Activated naive CD8-positive, alpha-beta T cell treated with anti-CD3 and anti-CD28 coated beads for 36 hours (primary cell): ENCODE measurements at places on chromosomes 16 and 17. TPM values are rescaled to one million over a fixed set of nuclear protein-coding genes. Genes with fewer than 3 reads are reported as not detected.

Gene NT5M
- total RNA-seq: 6.1 TPM

Gene PRCD
- 0.36 TPM for total RNA-seq

Gene USP43
- 0.39 TPM for total RNA-seq

Gene LRRC37A
- total RNA-seq: 1.7 TPM

Gene FOXL1
- total RNA-seq: not detected

Gene HAS3
- total RNA-seq: 0.74 TPM

Gene STX1B
- 1.6 TPM for total RNA-seq

Gene TMEM98
- total RNA-seq: not detected

Gene UNC45B
- total RNA-seq: 0.06 TPM

- DNase-seq: no peak
These were observed 1.6 kb upstream of the KRT34 start for GRCh38 chr17:41383690-41384089.

DNA sequence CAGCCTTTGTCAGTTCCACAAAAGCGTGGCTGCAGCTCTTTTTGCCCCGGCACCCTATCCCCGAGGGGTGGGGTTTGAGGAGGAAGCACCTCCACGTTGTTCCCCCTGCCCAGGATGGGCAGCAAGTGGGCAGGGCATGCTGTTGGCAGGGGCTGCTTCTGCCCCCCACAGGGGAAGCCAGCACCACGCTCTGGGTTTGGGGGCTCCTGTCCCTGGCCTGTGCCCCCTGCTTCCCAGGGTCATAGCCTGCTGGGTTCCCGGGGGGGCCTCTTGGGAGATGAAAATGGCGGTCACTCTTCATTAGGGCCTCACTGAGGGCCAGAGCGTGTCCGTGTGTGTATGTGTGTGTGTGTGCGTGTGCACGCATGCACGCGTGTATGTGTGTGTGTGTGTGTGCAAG is 22.8 kb downstream of the LASP1 start:
- DNase-seq: no peak

- DNase-seq: no peak
These were observed 20.3 kb downstream of the MSI2 start for GRCh38 chr17:57276621-57277020.

DNA sequence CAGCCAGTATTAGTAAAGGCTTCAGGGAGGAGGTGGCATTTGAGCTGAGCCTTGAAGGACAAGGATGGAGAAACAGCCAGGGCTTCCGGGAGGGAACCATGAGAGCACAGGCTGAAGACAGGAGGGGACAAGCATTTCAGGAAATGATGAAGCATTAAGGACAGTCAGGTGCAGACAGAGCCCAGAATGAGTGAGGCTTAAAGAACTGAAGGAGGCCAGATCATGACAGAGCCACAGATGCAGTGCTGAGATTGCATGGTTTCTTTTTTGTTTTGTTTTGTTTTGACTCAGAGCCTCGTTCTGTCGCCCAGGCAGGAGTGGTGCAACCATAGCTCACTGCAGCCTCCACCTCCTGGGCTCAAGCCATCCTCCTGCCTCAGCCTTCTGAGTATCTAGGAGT is 211.5 kb downstream of the SOX9 start:
- DNase-seq: no peak

- no peak for DNase-seq
These were observed 47.2 kb upstream of the KDM6B start for GRCh38 chr17:7786866-7787265.

DNA sequence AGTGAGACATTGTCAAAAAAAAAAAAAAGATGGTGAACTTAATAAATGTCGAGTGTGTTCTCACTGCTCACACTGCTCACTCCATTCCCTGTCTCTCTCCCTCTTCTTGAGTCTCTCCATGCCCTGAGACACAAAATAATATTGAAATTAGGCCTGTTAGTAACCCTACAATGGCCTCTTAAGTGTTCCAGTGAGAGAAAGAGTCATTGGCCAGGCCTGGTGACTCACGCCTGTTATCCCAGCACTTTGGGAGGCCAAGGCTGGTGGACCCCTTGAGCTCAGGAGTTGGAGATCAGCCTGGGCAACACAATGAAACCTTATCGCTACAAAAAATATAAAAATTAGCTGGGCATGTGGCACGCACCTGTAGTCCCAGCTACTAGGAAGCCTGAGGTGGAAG is 16.2 kb upstream of the CSF3 start:
- DNase-seq: no peak

DNA sequence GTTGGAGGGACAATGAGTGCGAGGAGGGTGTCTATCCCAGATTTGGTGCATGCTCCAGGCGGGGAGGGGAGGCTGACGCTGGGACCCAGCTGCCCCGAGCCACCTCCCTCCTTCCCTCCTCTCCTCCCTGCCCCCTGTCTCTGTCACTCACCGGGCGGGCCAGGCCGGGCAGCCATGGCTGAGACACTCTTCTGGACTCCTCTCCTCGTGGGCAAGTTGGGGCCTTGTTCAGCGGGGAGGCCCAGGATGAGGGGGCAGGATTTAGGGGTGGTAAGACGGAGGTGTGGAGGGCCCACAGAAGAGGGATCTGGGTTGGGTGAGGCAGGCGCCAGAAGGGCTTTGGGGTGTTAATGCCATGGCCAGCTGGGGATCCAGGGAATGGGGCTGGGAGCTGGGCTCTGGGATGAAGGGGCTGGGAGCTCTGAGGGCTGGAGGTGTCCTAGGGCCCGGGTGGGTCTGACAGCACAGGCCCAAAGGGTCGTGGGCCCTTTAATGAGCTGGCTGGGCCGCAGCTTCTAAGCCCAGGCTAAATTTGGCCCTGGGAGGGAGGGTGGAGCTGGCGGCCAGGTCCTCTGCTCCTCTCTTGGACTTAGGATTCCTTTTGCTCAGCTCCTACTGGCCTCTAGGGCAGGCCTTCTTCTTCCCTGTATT is at the start of gene SGCA:
Gene SGCA (plus strand): TSS at position 139 of the 651 bp plus-strand sequence. CDS start 36 bp downstream, at position 175.
- no peak for DNase-seq

DNA sequence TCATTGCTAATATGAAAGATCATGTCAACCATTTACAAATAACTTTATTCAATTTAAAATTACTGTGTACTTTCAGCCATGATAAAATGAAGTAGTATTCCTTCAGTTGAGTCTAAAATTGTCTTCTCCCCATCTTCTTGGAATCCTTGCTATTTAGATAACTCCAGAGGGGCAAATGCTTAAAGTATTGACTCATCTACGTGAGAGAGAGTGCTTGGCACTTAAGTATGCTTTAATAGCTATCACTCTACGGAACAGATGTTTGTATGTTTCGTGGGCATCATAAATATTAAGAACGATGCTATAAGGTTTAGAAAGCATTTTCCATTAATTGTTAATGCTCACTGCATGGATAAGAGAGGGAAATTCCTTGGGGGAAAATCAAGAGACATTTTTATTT is 69.3 kb upstream of the MED13 start:
- no peak for DNase-seq

DNA sequence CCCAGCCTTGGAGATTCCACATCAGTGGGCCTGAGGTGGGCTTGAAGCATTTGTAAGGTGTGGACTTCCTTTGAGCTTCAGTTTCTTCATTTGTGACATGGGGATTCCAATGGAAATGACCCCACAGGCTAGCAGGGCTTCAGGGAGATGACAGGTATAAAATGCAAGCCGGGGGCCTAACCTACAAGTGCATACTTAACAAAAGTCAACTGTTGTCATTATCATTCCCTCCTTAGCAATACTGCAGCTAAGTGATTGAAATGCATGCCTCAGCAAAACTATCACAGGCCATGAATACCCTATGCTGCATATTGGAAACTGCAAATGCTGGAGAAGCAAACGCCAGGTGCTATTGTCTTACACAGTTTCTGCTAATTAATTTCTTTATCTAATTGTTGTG is 19.8 kb downstream of the CCL4 start:
- no peak for DNase-seq

- no peak for DNase-seq
These were observed 16.4 kb downstream of the ST3GAL2 start for GRCh38 chr16:70422543-70422942.

DNA sequence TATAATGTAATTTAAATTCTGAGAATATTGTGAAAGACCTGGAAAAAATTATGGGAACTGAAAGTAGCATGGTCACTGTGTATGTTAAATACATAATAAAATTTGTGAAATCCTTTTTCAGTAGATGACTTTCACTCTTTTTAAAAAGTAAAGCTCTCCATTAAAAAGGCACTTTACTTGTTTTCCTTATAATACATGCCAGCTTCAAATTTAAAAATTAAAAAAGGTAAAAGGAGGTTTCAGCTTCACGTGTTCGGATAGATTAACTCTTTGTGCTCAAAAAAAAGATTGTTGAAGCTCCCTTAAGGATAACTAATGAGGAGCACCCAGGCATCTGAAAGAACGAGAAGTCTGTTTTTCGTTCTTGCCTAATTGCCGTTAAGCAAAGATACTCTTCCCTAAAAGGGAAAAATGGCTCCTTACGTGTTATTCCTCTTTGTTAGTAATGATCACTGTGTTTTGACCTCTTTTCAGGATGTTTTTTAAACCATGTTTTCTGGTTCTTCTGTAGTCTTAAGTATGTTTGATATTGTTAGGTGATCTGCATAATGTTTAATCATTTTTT is 87.8 kb downstream of the TUBD1 start:
- DNase-seq: no peak

DNA sequence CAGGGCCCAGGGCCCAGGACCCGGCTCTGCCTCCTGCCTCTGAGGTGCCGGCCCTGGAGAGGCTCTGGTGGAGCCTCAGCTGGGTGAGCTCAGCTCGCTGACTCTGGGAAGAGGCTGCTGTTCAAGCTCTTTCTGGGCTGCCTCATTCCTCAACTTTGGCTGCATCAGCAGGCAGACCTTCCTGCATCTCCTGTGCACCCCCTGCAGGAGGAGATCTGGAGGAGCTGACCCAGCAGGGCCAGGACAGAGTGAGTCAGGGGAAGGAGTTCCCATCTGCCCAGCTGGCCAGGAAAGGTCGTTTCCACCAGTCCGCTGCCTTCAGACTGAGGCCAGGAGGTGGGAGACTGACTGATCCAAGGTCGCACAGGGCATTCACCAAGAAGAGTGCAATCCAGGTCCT is 10.7 kb downstream of the CRHR1 start:
- DNase-seq: no peak

- DNase-seq: no peak
These were observed 834 bp upstream of the STAT3 start for GRCh38 chr17:42389135-42389417.

DNA sequence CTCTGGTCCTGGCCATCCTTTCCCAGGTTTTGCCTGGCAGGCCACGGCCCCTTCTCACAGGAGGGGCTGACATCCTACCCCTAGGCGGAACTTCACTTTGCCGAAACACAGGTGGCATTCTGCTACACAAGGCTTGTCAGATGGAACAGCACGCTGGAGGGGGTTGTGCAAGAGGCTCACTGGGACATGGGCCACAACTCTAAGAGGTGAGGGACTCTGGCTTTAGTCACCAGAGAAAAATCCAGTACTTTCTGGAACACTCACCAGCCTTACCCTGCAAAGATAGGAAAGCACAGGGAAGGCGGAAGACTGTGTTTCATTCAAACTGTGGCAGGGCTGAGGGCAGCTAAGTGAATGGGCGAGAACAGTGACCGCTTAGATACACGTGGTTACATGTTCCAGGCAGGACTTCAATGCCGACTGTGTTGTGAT is 18.3 kb downstream of the CDC42EP4 start:
- no peak for DNase-seq

DNA sequence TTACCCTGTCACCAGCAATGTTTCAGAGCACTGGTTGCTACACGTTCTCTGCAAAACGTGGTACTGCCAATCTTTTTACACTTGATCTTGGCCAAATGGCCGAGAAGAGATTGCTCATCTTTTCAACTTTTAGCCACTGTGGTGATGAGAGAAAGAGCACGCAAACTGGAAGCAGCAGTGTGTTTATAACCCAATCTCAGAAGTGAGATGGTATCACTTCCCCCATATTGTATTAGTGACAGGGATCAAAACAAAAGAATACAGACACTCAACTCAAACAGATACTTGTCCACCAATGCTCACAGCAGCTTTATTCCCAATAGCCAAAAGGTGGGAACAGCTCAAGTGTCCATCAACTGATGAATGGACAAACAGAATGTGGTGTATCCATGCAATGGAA is 72.1 kb upstream of the FA2H start:
- DNase-seq: no peak

GRCh38 chr17:14051692-14052091 is 17.6 kb upstream of the COX10 start:
- DNase-seq: no peak

DNA sequence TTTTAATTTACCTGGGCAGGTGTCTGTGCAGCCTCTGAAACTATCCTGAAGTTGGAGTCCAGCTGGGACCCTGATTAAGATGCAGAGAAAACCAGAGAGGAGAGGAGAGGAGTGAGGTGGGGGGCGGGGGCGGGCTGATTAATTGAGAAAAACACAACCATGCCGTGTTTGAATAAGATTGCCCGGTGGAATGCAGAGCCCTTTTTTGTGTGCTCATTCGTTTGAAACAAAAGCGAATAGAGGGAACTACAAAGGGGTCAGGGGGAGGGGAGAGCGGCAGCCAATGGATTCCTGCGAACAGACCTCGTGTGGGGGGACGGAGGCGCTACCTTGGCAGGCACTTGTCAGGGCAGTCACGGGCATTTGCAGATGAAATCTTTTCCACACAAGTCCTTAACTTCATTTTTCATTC is 355.8 kb downstream of the SOX9 start:
- DNase-seq: no peak

DNA sequence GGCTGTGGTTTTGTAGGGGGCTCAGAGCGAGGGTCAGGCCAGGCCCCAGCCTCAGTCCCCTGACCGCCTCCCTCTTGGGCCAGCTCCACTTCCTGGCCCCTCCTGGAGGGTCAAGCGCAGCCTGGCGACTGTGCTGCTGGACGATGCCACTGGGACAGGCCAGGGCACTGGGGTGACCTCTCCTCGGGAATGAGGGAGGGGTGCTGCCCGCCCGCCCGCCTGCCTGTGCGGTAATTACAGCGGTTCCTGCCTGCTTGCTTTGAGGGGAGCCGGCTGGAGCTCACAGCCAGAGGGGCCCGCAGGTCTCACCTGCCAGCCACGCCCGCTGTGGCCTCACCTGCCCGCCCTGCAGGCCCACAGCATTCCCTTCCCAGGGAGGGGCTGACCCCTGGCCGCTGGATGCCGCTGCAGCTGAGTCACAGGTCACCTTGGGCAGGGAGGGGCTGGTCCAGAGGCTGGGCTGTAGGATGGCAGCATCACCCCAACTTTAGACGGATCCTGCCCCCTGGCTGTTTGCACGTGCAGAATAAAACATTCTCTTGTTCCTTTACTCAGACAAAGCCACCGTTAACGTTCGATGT is 76.7 kb upstream of the CBX4 start:
- no peak for DNase-seq

DNA sequence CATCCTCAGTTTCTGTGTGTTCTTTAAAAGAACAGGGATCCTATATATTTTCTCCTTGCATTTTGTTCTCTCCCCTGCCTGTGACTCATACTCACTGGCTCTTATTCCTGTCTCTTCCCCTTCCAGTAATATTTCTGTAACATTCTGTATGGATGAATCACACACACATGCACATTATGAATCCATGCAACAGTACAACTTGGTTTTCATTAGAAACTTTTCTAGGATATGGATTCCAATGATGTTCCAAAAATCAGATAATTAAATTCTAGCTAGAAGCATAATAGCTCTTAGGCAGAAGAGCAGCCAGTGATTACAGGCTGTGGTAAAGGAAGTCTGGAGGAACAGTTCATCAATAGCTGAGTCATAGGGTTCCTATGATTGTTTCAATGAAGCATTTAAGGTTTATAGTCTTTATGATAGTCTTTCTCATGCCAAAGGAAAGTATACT is 119.6 kb upstream of the PMFBP1 start:
- no peak for DNase-seq

- no peak for DNase-seq
These were observed 17.8 kb downstream of the IRX3 start for GRCh38 chr16:54268766-54269165.
